Esophagus (tissue), 2 donors: ENCODE measurements at places on chromosomes 11 and 22. TPM values are rescaled to one million over a fixed set of nuclear protein-coding genes. Genes with fewer than 3 reads are reported as not detected.

Gene GTSE1
- 5.0 TPM for polyA plus RNA-seq

Gene HIKESHI
- 34.5 TPM for polyA plus RNA-seq

Gene RFPL1
- polyA plus RNA-seq: 0.04 TPM

Gene NDUFA6
- 107 TPM for polyA plus RNA-seq

Gene MAP6
- 1.6 TPM for polyA plus RNA-seq

Gene MS4A8
- polyA plus RNA-seq: 0.02 TPM
